ENCODE measurements at places on chromosomes 4 and X.
A peak's percentile ranks its signal among the peaks of the same experiment; 100 is the strongest.

- DNase-seq: no peak
Observed at GRCh38 chrX:133654811-133655210, 239.5 kb upstream of the GPC4 start.

DNA sequence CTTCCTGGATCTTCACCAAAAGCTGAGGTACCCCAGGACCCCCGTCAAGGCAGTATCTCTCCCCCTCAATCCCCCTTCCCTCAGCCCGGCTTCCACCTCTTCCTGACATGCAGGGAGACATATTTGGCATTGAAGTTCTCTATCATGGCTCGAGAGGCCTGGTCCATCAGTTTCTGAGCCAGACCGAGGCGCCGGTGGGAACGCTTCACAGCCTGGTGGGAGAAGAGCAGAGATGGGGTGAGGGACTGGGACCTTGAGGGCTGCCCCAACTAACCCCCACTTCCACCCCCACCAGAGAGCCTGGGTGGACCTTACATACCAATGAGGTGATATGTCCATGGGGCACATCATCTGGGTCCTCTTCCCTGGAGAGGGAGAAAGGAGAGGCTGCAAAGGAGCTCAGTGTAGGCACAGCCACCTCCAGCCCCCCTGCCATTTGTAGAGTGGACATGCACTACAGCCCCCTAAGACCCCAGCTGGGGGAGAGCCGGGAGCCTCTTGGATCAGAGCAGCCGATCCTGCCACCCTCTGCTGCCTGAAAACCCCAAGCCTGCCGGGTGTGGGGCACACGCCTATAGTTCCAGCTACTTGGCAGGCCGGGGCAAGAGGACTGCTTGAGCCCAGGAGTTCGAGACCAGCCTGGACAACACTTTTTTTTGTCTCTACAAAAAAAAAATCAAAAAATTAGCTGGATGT is 2.5 kb downstream of the NAA10 start:
- no peak for DNase-seq

DNA sequence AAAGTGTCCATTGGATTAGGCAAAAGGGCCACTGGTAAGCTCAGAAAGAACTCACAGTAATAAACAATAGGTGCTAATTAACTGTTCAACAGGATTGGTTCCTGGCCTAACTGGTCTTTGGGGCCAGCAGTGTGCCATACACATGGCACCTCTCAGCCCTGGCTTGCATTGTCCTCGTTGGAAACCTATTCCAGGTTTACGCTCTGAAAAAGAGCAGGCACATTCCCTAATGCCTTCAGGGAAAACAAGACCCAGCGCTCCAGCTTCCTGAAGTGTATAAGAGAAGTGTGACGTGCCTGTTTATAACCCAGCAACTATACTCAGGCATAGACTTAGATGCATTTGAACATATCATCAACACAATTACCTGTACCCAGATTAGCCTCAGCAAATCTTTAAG is 51.9 kb upstream of the RBM47 start:
- DNase-seq: no peak

DNA sequence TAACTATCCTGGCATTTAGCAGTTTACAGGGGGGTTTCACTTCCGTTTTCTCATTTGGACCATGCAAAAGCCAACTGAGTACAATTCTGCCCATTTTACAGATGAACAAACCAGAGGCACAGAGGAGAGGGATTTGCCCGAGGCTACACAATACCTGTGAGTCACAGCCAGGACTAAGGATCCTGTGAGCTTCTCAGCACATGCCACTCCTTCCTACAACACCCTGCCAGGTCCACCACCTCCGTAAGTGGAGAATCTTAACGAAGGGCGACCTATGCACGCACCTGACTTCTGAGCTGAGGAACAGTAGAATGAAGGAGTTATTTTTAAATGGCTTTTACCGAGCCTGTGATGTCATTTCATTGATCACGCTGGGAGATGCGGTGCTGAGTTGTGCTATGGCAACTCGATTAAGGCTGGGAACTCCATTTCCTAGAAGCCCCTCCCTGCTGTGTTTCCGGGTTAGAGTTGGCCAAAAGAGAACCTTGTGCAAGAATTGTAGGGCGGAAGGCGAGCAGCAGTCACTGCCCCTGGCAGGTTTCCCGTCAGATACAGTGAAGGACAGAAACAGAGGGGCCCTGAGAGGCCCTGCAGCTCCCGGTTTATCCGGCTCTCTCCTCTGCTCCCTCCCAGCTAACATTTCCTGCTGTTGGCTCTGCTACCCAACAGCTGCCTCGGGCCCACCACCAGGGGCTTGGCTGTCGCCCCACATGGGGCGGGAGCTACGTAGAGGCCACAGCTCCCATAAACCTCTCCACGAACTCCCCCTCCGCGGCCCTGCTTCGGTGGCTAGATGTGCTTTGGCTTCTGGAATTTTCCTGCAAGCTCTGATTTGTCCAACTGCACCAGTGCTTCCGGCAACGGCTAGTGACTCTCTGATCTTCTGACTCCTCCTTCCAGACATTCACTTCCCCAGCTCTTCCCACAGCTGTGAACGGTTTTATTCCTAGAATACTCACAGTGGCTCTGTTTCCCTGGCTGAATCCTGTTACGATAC is 75.1 kb upstream of the USP9X start:
- peak; percentile 62 for DNase-seq

DNA sequence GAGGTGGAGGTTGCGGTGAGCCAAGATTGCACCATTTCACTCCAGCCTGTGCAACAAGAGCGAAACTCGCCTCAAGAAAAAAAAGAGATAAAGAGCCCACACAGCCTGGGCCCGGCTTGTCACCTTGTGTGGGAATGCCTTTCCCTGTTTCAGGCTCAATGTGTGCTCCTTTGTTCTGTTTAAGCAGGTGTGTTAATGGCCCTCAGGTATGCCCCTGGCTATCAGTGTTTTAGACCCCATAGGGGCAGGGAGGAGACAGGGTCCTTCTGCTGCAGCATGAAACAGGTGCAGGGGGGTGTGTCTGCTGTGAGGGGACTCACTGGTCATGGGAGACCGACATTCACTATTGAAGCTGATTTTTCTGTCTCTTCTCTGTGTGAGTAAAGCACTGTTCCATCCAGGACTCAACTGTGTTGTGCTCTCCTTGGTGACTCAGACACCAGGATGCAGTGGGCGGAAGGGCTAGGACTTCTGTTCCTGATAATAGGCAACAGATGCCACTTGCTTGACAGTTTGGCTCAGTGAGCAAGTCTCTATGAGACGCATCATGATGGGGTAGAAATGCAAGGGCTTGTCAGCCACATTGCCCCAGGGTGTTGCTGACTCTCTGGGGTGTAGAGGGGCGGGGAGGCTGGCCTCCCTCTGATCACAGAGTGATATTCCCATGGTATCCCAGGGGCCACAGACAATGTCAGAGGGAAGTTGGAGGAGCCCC is 15.6 kb upstream of the LAP3 start:
- DNase-seq: no peak

DNA sequence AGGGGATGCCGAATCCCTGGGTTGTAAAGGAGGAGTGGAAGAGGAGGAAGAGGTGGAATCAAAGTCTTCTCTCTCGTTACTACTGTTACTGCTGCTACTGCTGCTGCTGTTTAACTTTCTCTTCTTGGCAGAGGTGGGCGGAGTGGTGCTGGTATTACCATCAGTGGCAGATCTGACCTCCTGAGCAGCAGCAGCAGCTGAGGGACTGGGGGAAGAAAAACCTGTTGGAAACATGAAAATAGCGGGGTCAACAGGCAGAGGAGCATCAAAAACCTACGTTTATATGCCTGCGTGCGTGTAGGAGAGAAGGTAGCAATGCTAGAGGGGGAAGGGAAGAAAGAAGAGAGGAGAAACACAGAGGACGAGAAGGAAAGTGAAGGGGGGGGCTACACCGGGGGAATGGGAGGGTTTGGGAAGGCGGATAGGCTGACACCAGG is 339 bp downstream of the CUL4B start:
- DNase-seq: peak; percentile 44

- DNase-seq: no peak
Observed at GRCh38 chr4:151322570-151322969, 2.8 kb downstream of the SH3D19 start.

GRCh38 chrX:50054147-50054546 is 131.8 kb downstream of the CLCN5 start:
- no peak for DNase-seq

GRCh38 chr4:65401083-65401482 is 269.2 kb downstream of the EPHA5 start:
- DNase-seq: no peak

DNA sequence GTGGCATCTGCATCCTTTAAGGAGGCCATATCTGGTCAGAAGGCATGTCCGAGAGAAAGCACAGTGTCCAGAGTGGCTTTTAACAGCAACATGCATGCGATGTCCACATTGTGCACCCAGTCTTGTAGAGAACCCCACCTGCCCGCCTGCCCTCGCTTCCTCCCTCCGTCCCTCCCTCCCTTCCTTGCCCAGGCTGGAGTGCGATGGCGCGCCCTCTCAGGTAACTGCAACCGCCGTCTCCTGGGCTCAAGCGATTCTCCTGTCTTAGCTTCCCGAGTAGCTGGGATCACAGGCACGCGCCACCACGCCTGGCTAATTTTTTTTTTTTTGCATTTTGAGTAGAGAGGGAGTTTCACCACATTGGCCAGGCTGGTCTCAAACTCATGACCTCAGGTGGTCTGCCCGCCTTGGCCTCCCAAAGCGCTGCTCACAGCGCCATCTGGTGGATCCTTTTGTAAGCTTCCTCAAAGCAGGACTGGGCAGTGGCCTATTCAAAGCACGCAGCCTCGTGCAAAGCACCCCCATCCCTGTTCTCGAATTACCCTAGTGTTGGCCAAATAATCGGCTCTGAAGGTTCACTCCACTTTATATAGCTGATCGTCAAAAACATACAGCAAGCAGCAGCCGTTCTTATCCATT is 15.0 kb downstream of the BRCC3 start:
- peak; percentile 55 for DNase-seq

DNA sequence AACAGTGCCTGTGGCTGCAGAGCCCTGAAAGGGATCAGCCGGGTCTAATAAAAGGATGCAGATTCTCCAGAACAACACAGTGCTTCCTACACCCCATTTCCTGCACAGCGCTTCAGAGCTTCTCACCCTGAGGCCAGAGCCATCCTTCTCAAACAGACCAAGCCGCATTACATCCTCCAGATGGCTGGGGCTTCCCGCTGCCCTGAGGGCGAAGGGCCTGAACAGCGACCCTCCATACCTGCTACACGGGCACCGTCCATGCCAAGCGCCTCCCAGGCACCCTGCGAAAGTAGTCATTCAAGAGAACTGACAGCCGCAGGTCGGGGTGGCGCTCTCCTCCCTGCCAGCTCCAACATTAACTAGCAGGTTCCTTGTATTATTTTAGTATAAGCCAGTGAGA is 36.5 kb downstream of the ACOX3 start:
- DNase-seq: no peak

GRCh38 chr4:110344165-110344564 is 131.8 kb upstream of the ENPEP start:
- no peak for DNase-seq

DNA sequence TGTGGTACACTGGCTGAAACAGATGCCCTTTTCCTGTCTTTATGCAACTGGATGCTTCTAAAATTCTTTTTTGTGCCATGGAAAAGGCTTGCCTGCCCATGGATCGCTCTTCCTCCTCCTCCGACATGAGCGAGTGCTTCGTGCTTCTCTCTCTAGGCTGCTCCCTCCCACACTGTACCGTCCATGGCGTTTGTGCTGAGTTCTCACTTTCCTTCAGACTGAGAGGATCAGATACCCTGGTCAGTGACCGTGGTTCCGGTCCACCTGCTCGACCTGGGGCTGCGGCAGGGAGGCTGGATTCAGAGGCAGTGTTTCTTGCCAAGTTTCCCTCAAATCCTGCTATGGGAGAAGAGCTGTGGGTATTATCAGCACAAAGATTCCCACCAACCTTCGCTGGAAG is 10.2 kb upstream of the CLDN24 start:
- no peak for DNase-seq

GRCh38 chr4:172104539-172104938 is 291.3 kb downstream of the GALNTL6 start:
- no peak for DNase-seq

DNA sequence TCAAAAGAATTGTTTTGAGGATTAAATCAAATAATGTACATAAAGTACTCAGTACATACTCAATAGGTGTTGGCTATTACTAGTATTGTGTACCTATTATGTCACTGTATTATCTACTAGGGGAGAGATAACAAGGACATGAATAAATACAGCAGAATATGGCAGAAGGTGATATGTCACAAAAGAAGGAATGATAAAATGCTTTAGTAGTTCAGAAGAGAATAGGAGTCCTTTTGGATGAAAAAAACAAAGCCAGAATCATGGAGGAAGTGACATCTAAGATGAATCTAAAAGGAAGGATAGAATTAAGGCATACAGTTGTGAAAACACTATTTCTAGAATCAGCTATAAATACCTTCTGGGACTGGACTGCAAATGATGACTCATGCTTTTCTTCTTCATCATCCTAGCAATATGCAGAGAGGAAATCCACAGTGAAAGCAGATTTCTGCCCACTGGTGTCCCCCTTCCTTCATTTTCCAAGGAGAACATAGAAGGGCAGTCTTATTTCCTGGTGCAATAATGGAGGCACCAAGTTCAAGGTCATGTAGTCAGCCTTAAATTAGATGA is 98.7 kb downstream of the GLUD2 start:
- DNase-seq: no peak

- no peak for DNase-seq
Observed at GRCh38 chrX:56661193-56661592, 67.8 kb upstream of the NBDY start.

GRCh38 chr4:123640271-123640670 is 243.7 kb downstream of the SPRY1 start:
- DNase-seq: no peak

GRCh38 chr4:62548108-62548524 is 1348.0 kb downstream of the ADGRL3 start:
- peak; percentile 46 for DNase-seq

DNA sequence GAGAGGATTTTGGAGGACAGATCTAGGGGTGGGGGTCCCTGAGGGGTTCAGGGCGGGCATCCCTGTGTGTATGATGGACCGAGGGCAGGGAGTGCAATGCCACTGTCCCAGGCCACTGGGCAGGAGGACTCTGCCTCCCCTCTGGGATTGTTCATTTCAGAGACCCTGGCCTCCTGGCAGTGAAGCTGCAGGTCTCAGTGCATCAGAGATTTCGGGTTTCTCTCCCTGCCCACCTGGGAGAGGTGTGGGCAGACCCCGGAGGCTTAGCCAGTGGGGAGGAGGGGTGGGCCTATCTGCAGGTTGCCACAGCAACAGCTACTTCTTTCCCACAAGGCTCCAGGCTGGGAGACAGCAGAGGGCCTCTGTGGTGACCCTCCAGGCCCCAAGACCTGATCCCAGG is 80.1 kb upstream of the LRPAP1 start:
- no peak for DNase-seq

GRCh38 chr4:67465763-67466052 is 79.6 kb downstream of the CENPC start:
- DNase-seq: no peak

GRCh38 chrX:119880552-119881437 is 9.2 kb downstream of the NDUFA1 start:
- peak; percentile 49 for DNase-seq

GRCh38 chrX:52363247-52363883 is 5.5 kb upstream of the XAGE2 start:
- no peak for DNase-seq
